Transverse colon (tissue), 4 donors: ENCODE measurements at places on chromosomes 5 and 9. TPM values are rescaled to one million over a fixed set of nuclear protein-coding genes. Genes with fewer than 3 reads are reported as not detected.

GRCh38 chr5:144265643-144266247, 95.1 kb downstream of the KCTD16 start:
- DNase-seq = no peak

GRCh38 chr5:115575167-115576070, 26.9 kb downstream of the TICAM2 start:
- no peak for DNase-seq

MAT2B gene
- 70.5 TPM for total RNA-seq

- DNase-seq = no peak
These were observed 740.7 kb downstream of the CETN3 start for GRCh38 chr5:89668821-89669220.

- peak; percentile 47 for DNase-seq
These were observed 37.4 kb downstream of the ARHGEF37 start for GRCh38 chr5:149618581-149619248.

DNA sequence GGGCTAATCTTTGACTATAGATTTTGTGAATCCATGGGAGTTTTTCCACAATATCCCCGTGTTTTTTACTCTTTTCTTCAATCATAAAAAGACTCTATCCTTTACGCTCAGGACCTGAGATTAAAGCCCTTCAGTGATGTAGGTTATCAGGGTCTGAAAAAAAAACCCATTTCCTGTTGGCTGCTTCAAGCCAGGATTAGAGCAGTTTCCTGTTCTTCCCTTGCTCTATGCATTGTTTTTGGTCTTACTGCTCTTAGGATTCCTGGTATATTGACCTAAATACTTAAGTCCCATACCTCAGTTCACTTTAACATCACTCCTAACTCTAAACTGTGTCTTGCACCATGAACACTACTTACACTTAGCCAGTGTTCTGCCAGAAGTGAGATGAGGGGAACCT, 319.3 kb upstream of the CHD1 start:
- DNase-seq = no peak

GRCh38 chr9:131656356-131657036, 83.4 kb downstream of the RAPGEF1 start:
- peak; percentile 77 for DNase-seq

DNA sequence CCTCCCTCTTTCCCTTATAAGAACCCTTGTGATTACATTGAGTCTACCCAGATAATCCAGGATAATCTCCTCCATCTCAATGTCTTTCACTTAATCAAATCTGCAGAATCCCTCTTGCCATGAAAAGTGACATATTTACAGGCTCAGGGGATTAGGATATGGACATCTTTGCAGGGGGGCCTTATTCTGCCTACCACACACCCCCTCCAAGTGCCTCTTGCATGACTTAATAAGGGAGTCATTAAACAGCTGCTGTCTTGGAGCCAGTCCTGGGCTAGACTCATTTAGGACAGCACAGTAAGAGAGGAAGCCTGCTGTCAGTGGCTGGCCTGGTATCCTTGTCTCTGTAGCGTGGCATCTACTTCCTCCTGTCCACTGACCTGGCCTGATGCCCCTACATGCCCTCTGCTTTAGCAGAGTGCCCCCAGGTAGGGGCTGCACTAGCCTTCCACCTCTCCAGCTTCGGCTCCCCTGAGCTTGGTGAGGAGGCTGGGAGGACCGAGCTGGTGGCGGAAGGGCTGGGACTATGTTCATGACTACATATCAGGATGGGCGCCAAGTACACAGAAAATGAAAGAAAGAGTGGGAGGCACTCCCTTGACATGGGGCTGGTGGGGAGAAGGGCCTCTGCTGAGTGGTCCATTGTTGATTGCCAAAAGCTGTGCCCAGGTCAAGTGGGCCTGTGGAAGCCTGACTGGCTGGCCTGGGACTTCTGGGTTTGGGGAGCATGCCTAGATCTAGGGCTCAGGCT, 17.2 kb downstream of the ENHO start:
- DNase-seq = no peak

GRCh38 chr5:124951661-124952060, 205.2 kb upstream of the ZNF608 start:
- peak; percentile 11 for DNase-seq

- DNase-seq = no peak
These were observed 208.9 kb upstream of the DMRTA1 start for GRCh38 chr9:22237497-22238363.
